ENCODE measurements at places on chromosomes 3 and 15.

DNA sequence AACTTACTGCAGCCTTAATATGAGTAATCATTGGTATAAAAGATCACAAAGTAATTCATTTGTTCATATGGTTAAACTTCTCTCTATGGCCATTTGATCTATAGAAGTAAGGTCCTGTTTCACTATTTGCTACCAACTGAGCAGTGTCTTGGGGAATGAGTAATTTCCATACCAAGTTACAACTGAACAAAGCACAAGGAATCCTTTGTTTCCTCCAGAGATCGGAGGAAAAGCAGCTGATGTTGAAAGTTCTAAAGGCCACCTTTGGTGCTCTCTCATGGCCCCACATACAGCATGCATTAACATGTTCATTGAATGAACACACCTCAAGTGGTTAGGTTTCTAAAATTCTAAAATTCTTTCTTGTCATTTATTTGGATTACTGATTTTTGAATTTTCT is 7.1 kb upstream of the CNTN3 start:
- DNase-seq: no peak

DNA sequence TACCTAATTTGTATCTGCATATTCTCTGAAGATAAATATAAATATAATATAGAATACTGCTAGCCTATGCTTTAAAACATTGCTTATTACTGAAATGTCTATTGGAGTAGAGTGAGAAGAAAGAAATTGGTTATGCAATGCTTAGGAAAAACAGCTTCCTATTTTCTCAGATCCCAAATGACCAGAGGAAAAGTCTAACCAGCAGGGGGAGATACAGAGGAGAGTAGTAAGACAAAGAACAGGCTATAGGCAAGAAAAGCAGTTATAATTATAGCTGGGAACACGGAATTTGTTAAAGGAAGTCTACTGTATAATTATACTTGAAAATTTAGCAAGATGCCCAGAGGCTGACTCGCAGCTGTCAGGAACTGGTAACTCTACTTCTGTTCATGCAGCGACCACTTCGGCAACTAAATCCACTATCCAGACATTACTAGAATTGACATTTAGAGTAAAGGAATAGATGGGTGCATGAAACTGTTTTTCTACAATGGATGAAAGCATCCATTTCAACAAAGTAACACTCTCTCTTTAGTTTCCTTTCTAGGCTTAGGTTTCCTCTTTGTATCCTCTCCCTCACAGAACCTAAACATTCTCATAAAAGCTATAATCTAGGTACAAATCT is 97.2 kb downstream of the TBC1D5 start:
- DNase-seq: peak; percentile 10

- DNase-seq: no peak
Observed at GRCh38 chr3:193837347-193837827, 244.4 kb downstream of the OPA1 start.

GRCh38 chr3:51384055-51384725 is 901 bp upstream of the MANF start:
- DNase-seq: peak; percentile 58

DNA sequence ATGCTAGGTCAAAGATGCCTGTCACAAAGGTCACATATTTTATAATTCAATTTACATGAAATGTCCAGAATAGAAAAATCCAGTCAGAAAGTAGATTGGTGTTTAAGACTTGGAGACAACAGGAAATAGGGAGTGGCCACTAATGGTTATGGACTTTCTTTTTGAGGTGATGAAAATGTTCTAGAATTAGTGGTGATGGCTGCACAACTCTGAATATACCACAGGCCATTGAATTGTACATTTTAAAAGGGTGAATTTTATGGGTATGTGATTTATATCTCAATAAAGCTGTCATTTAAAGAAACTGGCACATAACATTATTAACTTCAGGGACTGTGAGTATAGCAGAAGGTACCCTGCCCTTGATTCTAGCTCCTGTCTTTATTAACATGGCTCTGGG is 15.8 kb downstream of the SPG11 start:
- no peak for DNase-seq

Measured in hepatic stellate cell (primary cell).